ENCODE measurements at places on chromosomes 7 and 10.

DNA sequence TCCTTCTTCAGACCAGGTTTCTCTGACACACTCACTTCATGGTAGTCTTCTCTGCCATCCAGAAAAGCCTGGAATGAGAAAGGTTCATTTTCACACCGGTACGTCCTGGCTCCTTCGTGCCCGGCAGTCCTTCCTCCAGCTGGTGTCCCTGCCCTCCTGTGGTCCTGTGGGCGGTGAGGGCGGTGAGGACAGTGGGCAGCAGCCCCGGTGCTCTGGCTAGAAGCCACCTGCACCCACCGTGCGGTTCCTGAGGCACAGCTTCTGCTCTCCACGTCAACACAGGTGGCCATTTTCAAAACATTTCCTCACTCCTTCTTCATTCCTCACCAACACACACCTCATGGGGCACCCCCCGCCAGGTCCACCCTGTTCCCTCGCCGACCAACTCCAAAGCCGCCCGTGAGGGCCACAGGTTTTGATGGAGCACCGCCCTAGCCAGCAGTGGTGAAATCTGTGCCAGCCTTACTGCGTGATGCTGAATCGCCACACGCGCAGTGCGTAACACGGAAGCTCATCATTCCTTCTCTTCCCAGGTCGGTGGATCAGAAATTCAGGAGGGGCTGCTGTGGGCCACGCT lies 251.4 kb upstream of the RNF32 start:
- DNase-seq: no peak

DNA sequence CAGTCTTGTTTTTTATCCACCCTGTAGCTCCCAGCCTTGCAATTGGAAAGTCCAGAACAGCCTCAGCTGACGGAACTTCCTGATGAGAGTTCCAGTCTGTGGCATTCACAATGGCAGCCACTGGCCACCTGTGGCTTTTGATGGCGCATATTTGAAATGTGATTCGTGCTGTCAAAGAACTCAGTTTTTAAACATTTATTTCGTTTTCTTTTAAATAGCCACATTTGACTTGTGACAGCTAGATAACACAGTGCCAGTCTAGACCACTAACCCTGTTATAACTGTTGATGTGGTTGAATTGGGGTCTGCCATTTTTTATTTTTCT lies 97.3 kb downstream of the INPP5A start:
- DNase-seq: no peak

GRCh38 chr10:123847686-123848432 lies 43.7 kb downstream of the CPXM2 start:
- DNase-seq: no peak

DNA sequence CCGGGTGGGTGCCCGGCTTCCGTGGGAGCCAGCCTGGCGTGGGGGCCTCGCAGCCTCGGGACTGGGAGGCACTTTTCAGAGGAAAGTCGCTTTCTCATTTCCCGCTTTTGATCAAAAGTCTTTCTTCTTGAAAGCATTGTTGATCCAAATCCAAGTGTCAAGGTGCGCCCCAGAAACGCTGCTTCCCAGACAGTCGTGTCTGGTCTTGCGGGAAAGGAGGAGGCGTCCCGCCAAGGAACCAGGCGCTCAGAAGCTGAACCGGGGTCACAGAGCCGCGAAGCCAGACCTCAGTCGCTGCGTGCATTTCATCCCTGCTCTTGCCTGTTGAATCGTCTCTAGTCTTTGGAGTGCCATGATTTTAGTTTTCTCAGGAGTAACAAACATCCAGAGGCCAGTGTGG lies 1.1 kb upstream of the BNIP3 start:
- DNase-seq: no peak

DNA sequence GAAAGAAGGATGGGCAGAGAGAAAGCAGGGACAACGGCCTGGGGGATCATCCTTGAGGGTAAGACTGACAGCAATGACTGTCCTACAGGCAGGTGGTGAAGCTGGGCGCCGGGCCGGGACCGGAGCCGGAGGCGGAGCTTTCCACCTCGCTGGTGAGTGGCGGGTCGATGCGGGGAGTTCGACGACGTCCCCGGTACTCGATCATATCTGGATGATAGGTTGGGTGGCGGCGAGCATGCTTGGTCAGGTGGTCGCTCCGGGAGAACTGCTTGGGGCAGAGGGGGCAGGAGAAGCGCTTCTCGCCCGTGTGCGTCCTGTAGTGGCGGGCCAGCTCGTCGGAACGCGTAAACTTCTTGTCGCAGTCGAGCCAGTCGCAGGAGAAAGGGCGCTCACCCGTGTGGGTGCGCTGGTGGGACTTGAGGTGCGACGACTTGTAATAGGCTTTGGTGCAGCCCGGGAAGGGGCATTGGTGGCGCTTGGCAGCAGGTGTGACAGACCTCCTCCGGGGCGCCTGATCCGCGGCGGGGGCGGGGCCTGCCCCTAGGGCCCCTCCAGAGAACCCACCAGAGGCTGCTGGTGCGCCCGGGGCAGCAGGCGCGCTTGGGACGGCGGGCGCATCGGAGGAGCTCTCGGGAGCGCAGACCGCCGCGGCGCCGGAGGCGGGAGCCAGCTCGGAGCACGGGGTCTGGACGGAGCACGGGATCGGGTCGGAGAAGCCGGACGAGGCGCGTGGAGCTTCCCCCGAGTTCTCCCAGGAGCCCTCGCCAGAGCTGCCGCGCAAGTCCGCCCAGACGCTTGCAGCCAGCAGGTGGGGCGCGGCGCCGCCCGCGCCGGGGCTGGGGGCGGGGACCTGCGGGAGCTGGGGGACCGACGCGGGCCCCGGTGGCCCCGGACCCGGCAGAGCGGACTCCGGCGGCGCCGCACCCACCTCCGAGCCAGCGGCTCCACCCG lies 752 bp downstream of the KLF14 start:
- no peak for DNase-seq

All from CD4-positive, alpha-beta T cell treated with Interleukin-17A for 1 hour (primary cell).